Lower lobe of right lung (tissue), 2 donors: ENCODE measurements at places on chromosomes 7 and 10. TPM values are rescaled to one million over a fixed set of nuclear protein-coding genes. Genes with fewer than 3 reads are reported as not detected.
A peak's percentile ranks its signal among the peaks of the same experiment; 100 is the strongest.

DNA sequence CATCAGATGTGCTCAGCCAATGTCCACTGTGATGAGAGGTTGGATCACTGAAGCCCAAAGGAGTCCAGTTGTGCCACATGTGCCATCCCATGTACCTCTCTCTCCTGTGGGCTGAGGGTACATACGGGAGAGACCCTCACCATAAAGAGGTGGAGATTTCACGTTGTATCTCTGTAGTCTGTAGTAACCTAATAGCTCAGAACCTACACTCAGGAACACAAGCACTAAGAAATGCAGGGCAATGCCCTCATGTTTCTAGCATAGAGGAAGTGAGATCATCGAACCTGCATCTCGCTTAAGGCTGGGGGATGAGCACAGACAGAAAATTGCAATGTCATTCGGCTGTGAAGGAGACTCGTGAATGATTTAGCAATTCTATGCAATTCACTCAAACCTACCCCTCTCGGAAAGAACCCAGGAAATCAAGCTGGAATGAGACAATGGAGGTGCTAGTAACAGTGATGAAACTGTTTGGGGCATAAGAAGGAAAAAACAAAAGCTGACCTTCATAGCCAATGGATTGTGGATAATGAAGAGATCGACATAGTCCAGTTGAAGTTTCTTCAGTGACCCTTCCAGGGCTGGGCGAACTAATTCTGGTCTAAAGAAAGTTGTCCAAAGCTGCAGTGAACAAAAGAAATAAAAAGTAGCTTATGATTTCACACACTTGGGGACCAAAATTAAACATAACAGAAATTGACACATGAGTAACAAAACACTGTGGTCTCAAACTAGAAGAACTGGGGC, 80.3 kb upstream of the UCN3 start:
- DNase-seq, result no peak

GRCh38 chr7:46848944-46849343, 733.0 kb downstream of the TNS3 start:
- no peak for DNase-seq

DNA sequence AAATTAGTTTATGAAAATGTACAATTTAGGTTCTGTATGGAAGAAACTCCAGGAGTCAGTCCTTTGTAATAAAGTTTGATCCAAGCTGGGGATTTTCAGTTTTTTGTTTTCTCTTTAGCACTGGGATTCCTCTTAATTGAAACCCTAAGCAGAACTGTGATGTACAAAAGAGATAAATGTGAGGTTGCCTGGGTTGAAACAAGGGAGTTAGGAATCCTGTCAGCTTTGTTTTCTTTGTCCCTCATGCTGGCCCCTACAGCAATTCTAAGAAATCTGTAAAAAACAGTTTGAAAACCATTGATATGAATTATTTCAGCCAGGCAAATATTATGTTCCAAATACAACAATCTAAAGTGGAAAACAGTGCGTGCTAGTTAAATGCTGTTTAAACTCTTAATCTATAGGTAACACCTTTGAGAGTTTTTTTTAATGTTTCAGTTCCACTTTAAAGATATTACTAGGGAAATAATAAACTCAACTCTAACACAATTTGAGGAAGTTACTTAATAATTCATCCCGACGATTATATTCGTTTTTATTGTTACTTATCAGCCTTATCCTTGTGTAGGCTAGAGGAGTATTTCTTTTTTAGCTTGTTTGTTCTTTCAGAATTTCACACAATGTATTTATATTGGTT, 65.3 kb downstream of the SGCE start:
- DNase-seq, result no peak

- DNase-seq, result peak; percentile 42
These were observed 55.9 kb downstream of the CFAP46 start for GRCh38 chr10:132886211-132887099.

NKX1-2 gene
- total RNA-seq, result not detected
